ENCODE measurements at places on chromosomes 3 and 15.

DNA sequence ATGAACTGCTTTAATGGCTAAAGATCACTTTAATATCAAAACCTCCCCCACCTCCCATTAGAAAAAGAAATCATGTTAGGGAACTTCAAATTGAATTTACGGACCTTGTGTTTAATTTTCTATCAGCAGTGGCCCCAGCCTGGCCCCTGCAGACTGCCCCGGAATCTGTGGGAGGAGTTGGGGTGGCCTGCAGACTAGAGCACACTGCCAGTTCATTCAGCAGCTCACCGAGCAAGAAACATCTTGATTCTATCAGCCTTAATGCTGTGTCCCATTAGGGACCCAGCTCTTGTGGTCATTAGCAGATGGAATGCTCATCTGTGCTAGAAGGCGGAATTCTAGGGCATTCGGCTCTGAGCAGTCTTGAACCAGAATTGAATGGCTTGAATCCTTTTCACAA, 54.2 kb downstream of the FLNB start:
- peaks cover 96% of the 10 kb centered on the region for H3K4me1 ChIP-seq
- H3K36me3 ChIP-seq: 0 out of 2 replicates have a peak, but pooled peaks cover 1% of the 10 kb centered on the region

- H3K27me3 ChIP-seq: no peaks in the 10 kb centered on the region
- peak overlapping the region; percentile 87 for H3K4me3 ChIP-seq
- no peak for DNase-seq
- peaks cover 60% of the 10 kb centered on the region for H3K4me1 ChIP-seq
Observed at GRCh38 chr3:51392355-51393133, 1.5 kb downstream of the RBM15B start.

DNA sequence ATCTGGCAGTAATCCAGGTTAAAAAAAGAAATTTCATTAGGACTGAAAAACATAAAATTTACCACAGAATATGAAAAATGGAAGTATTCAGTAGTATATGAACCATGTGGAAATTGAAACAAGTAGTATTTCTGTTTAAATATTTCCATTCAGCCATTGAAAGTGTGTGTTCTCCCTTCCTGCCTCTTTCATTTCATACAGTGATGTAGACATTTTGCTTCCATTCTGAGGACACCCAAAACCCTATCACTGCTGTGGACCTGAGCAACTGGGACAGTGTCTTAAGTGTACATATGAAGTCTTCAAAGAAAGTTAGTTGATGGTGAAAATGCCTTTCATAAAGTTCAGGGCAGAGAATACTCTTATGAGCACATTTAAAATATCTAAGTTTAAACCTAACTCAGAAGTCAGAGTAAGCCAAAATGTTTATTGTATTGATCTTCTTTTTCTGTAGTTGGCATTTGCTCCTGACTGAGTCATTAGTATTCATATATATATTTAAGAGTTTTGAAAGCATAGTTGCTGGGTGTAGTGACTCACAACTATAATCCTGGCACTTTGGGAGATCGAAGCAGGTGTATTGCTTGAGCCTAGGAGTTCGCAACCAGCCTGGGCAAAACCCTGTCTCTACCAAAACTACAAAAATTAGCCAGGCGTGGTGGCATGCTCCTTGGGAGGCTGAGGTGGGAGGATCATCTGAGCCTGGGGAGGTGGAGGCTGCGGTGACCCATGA, 198.8 kb downstream of the KLHL25 start:
- H3K4me3 ChIP-seq: no peak overlapping the region
- no peak overlapping the region for H3K27ac ChIP-seq
- no peaks in the 10 kb centered on the region for H3K27me3 ChIP-seq
- peaks cover 22% of the 10 kb centered on the region for H3K4me1 ChIP-seq
- no peaks in the 10 kb centered on the region for H3K36me3 ChIP-seq
- DNase-seq: no peak

- no peak overlapping the region for H3K27ac ChIP-seq
- DNase-seq: no peak
- H3K27me3 ChIP-seq: peaks cover 6% of the 10 kb centered on the region
- no peak overlapping the region for H3K4me3 ChIP-seq
- H3K4me1 ChIP-seq: no peaks in the 10 kb centered on the region
- no peaks in the 10 kb centered on the region for H3K36me3 ChIP-seq
Observed at GRCh38 chr3:56453011-56453410, 15.3 kb downstream of the ERC2 start.

GRCh38 chr3:43755516-43756200, 64.9 kb downstream of the ABHD5 start:
- no peaks in the 10 kb centered on the region for H3K36me3 ChIP-seq
- H3K27me3 ChIP-seq: no peaks in the 10 kb centered on the region
- no peak overlapping the region for H3K4me3 ChIP-seq
- DNase-seq: no peak
- H3K27ac ChIP-seq: no peak overlapping the region

DNA sequence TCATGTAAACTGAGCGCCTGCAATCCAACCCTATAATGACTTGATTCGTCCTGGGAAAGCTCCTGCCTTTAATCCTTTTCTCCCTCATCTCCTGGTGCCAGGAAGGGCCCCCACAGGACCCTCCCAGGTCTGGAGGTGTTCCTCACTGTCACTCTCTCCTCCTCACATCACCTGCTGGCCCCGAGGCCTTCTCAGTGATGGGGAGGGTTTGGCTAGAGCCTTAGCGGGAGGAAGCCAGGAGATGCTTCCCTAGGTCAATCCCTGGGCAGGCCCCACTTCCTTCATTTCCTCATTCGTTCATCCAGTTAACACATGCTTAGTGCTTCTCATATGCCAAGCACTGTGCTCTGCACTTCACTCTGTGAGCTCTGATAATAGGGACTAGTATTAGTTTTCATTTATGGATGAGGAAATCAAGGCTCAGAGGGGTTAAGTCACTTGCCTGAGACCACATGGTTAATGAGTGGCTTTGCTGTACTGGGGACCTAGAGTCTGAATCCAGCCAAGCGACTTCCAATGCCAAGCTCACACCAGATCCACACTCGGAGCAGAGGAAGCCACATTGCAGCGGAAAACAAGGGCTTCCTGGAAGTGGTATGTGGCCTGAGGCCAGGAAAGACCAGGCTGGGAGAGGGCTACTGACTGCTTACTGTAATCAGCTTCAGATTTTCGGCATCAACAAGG, 50.3 kb upstream of the CHRNB4 start:
- H3K4me3 ChIP-seq: no peak overlapping the region
- H3K27me3 ChIP-seq: 0 out of 3 replicates have a peak, but pooled peaks cover 3% of the 10 kb centered on the region
- H3K36me3 ChIP-seq: no peaks in the 10 kb centered on the region
- no peak overlapping the region for H3K27ac ChIP-seq
- DNase-seq: no peak
- no peaks in the 10 kb centered on the region for H3K4me1 ChIP-seq

- no peak overlapping the region for H3K27ac ChIP-seq
- DNase-seq: no peak
- H3K36me3 ChIP-seq: no peaks in the 10 kb centered on the region
- H3K27me3 ChIP-seq: no peaks in the 10 kb centered on the region
Observed at GRCh38 chr3:89059211-89059925, 48.1 kb upstream of the EPHA3 start.

DNA sequence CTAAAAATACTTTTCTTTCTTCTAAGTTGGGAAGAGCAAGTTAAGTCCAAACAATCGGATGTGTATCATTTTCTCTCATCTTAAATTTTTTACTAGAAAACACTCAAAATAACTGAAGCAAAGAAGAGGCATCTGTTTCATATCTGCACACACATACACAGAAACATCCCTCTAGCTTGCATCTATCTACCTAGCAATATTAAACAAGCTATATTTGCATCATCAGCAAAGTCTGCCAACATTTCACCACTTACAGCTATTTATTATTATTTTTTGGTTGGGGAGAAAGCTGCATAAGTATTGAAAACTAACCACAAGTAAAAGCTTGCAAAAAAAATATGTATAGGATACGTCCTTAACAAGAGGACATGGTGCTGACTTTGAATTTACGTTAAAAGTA, 1.9 kb downstream of the GOLIM4 start:
- H3K27me3 ChIP-seq: no peaks in the 10 kb centered on the region
- DNase-seq: no peak
- H3K4me1 ChIP-seq: peaks cover 60% of the 10 kb centered on the region
- no peak overlapping the region for H3K27ac ChIP-seq

- H3K27me3 ChIP-seq: no peaks in the 10 kb centered on the region
- H3K4me3 ChIP-seq: no peak overlapping the region
- no peaks in the 10 kb centered on the region for H3K36me3 ChIP-seq
Observed at GRCh38 chr3:81173514-81173913, 587.9 kb downstream of the GBE1 start.

DNA sequence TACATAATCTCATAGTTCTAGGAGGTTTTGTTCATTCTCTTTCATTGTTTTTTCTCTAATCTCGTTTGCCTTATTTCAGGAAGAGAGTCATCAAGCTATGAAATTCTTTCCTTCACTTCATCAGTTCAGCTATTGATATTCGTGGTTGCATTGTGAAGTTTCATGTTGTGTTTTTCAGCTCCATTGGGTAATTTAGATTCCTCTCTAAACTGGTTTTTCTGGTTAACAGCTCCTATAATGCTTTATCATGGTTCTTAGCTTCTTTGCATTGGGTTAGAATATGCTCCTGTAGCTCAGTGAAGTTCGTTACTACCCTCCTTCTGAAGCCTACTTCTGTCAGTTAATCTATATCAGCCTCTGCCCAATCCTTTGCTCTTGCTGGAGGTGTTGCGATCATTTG, 69.4 kb upstream of the CD96 start:
- no peaks in the 10 kb centered on the region for H3K4me1 ChIP-seq
- no peaks in the 10 kb centered on the region for H3K27me3 ChIP-seq

- no peak for DNase-seq
- H3K4me3 ChIP-seq: no peak overlapping the region
- H3K36me3 ChIP-seq: no peaks in the 10 kb centered on the region
- H3K27me3 ChIP-seq: peaks cover 2% of the 10 kb centered on the region
- no peaks in the 10 kb centered on the region for H3K4me1 ChIP-seq
Observed at GRCh38 chr3:14767245-14768051, 51.3 kb upstream of the FGD5 start.

DNA sequence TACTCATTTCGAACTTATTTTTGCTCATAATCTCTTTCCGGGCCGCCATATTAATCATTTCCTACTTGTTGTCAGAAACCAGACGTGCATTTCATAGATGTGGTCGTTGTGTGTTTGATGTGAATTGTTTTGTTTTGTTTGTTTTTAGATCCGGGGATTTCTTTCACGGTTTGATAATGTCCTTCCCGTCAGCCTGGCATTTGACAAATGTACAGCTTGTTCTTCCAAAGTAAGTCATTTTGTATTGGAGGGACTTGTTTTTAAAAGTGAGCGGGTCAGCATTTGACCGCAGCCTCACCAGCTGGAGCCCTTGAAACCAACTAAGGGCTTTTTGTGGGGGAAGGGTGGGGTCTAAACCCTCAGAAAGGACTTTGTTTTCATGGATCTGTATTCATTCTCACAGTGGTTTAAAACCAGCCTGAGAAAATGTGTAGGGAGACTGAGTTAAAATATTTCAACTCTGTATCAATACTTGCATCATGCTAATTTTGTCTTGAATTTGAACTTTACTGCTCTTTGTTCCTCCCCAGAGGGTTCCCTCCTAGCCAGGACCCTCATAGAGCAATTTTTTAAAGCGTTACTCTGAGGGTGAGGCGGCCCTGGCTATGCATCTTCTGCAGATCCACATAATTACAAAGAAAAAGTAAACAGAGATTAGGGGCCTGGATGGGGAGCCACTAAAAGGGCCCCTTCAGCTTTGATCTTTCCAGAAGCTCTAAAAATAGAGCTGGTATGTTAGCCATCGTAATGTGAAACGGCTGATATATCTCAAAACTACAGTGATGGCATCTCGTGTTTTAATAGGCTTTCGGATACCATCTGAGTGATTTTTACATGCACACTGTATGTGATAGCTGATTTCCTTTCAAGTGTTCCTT, 107.9 kb downstream of the ATG7 start:
- peak; percentile 31 for DNase-seq
- no peak overlapping the region for H3K27ac ChIP-seq
- no peak overlapping the region for H3K4me3 ChIP-seq
- peaks cover 15% of the 10 kb centered on the region for H3K4me1 ChIP-seq

- no peaks in the 10 kb centered on the region for H3K4me1 ChIP-seq
- H3K27me3 ChIP-seq: no peaks in the 10 kb centered on the region
- H3K27ac ChIP-seq: no peak overlapping the region
- no peaks in the 10 kb centered on the region for H3K36me3 ChIP-seq
Observed at GRCh38 chr15:81454024-81454423, 80.0 kb upstream of the TMC3 start.

GRCh38 chr3:38616111-38616510, 33.4 kb downstream of the SCN5A start:
- no peaks in the 10 kb centered on the region for H3K36me3 ChIP-seq
- no peak for DNase-seq
- no peak overlapping the region for H3K4me3 ChIP-seq
- H3K27ac ChIP-seq: no peak overlapping the region
- peaks cover 7% of the 10 kb centered on the region for H3K27me3 ChIP-seq

GRCh38 chr15:25652704-25653103, 210.4 kb downstream of the ATP10A start:
- no peak overlapping the region for H3K4me3 ChIP-seq
- no peak overlapping the region for H3K27ac ChIP-seq
- no peak for DNase-seq

GRCh38 chr3:154334973-154335420, 10.7 kb upstream of the DHX36 start:
- H3K36me3 ChIP-seq: no peaks in the 10 kb centered on the region
- H3K27ac ChIP-seq: no peak overlapping the region
- no peak overlapping the region for H3K4me3 ChIP-seq
- DNase-seq: peak; percentile 20

DNA sequence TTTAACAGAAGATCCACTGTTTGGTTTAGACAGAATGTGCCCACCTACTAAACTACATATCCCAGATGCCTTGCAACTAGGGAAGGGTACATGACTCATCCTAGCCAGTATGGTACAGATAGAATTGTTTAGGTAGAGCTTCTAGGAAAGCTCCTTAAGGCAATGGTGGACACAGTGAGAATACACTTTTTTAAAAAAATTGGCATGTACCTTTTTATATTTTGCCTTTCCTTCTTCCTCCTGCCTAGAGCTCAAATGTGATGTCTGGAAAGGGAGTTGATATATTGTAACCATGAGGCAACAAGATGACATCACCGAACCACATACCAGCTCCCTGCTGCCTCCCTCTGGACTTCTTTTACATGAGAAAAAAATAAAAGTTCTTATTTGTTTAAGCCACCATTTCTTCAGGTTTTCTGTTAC, 14.4 kb upstream of the C3orf80 start:
- no peaks in the 10 kb centered on the region for H3K36me3 ChIP-seq
- H3K27ac ChIP-seq: no peak overlapping the region
- H3K4me1 ChIP-seq: no peaks in the 10 kb centered on the region

DNA sequence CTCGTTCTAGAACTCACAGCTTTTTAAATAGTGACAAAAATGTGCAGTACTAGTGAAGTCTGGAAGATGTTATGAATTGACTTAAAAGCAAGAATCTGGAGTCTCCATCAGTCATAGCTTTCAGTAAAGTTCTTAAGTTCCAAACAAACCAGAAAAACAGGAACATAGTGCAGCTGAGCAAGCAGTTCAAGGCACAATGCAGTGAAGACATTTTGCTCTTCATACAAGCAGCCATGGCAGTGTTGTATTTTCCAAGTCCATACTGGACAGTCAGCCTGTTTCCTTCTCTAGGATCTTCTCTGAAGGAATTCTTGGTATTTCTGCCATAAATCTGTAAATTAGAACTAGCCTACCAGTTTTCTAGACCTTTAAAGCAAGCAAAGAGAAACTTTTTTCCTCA, 90.5 kb downstream of the LRRC28 start:
- peak overlapping the region; percentile 11 for H3K27ac ChIP-seq
- H3K4me3 ChIP-seq: no peak overlapping the region
- peaks cover 48% of the 10 kb centered on the region for H3K4me1 ChIP-seq
- H3K27me3 ChIP-seq: no peaks in the 10 kb centered on the region
- H3K36me3 ChIP-seq: no peaks in the 10 kb centered on the region

GRCh38 chr15:25849157-25849921, 13.8 kb downstream of the ATP10A start:
- peaks cover 66% of the 10 kb centered on the region for H3K4me1 ChIP-seq
- no peaks in the 10 kb centered on the region for H3K36me3 ChIP-seq
- no peak for DNase-seq
